ENCODE measurements at places on chromosomes 13 and 19. TPM values are rescaled to one million over a fixed set of nuclear protein-coding genes. Genes with fewer than 3 reads are reported as not detected.
A peak's percentile ranks its signal among the peaks of the same experiment; 100 is the strongest.

- no peak overlapping the region for H3K4me3 ChIP-seq
- peaks cover 16% of the 10 kb centered on the region for H3K4me1 ChIP-seq
- DNase-seq: no peak
- no peak overlapping the region for H3K27ac ChIP-seq
- H3K36me3 ChIP-seq: no peaks in the 10 kb centered on the region
These were observed 749 bp downstream of the GDF15 start for GRCh38 chr19:18386543-18387271.

DNA sequence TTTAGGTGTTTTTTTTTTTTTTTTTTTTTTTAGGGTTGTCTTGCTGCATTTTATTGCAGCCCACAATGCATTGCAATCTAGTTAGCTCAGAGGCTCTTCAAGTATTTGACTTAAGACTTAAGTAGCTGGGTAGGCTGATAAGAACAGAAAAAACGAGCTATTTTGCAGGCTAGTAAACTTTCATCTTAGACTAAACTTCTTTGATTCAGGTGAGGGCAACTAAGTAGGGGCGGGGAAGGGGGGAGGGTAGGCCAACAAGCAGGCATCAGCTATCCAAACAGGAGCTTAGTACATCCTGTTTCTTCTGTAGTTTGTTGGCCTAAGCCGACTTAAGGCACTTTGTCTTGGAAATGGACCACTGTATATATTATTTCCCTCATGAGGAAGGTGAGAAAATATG, 4.9 kb upstream of the TDRD3 start:
- no peak overlapping the region for H3K4me3 ChIP-seq
- no peaks in the 10 kb centered on the region for H3K36me3 ChIP-seq
- no peak overlapping the region for H3K27ac ChIP-seq
- H3K27me3 ChIP-seq: no peaks in the 10 kb centered on the region
- H3K4me1 ChIP-seq: no peaks in the 10 kb centered on the region

DNA sequence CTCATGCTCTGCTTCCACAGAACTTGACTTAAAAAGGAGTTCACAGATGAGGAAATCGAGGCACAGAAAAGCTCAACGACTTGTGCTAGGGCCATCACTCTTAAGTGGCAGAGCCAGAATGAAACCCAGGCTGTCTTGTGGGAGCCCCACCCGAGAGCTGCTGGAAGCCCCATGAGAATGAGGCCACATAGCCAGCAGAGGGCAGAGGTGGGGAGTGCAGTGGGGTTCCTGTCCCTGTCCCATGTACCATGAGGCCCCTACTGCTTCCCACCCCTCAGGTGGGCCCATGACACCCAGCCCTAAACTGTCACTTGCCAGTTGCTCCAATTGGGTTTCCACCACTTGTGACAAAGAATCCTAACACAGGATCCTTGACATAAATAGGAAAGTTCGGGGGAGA, 175.9 kb downstream of the IRS2 start:
- H3K36me3 ChIP-seq: no peaks in the 10 kb centered on the region
- H3K27ac ChIP-seq: no peak overlapping the region
- H3K27me3 ChIP-seq: peaks cover 12% of the 10 kb centered on the region
- H3K4me1 ChIP-seq: no peaks in the 10 kb centered on the region

DNA sequence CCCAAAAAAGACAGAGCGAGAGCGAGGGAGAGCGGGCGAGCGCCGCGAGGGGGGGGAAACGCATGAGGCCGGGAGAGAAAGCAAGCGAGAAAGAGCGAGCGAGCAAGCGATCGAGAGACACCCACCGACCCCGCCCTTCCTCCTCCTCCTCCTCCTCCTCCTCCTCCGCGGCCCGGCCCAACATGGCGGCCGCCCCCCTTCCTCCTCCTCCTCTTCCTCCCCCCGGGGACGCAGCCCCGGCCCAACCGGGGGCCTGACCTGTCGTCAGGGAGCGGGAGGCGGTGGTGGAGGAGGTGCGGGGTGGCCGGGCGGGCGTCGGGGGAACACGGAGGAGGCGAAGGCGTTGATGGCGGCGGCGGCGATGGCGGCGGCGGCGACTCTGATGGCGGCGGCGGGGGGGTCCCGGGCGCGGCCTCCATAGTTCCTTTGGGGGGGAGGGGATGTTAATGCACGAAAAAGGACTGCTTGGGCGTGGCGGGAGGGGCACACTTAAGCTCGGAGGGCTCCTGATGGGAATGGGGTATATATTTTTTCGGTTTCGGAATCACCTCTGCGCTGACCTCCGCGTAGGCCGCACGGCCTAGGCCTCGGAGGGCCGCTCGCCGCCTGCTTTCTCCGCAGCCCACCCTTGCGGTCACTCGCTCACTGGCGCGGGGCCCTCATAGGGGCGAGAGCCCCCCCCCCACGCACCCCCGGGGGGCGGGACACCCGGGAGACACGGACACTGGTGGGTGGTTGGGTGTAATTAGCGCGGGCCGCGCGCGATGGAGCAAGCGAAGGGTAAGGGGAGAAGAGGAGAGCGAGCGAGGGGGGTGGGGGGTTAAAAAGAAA, 1.2 kb downstream of the ZC3H4 start:
- H3K36me3 ChIP-seq: no peaks in the 10 kb centered on the region
- peak; percentile 92 for DNase-seq
- peak overlapping the region; percentile 99 for H3K27ac ChIP-seq

DNA sequence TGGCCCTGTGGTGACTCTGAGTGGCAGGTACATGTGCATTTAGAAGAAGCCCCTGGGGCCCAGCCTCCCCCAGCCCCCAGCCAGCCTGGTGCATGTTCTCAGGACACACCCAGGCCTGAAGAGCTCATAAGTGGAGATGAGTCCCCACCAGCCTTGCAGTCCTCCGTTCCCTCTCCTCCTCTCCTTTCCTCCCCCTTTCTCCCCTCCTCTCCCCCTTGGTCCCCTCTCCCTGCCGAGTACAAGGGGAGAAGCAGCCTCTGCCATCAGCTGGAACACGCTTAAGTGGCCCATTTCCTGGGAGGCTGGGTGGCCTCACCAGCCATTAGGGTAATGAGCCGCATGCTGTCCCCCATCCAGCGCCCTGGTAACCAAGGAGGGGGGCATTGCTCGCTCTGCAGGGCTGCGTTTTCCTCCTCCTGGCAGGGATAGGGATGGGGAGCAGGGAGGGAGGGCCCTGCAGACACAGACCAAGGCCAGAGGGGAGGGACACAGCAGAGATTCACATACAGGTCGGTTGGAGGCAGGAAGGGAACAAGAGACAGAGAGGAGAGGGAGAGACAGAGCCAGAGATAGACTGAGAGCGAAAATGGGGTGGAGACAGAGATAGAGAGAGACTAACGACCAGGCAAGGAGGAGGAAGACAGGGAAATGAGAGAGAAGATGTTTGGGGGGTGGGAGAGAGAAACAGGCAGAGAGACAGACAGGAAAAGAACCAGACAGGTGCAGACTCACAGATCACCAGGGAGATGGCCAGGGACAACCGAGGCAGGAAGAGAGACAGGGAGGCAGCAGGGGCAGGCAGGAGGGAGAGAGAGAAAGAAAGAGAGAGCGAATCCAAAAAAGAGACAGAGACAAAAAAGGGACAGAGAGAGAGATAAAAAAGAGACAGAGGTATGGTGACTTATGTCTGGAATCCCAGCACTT, 19.3 kb upstream of the DPP9 start:
- H3K27me3 ChIP-seq: no peaks in the 10 kb centered on the region
- no peak overlapping the region for H3K27ac ChIP-seq
- no peak for DNase-seq
- H3K4me1 ChIP-seq: peaks cover 4% of the 10 kb centered on the region

- H3K4me1 ChIP-seq: no peaks in the 10 kb centered on the region
- no peak overlapping the region for H3K27ac ChIP-seq
- H3K27me3 ChIP-seq: no peaks in the 10 kb centered on the region
These were observed 63.1 kb downstream of the ZNF100 start for GRCh38 chr19:21704320-21704719.

GRCh38 chr19:40974633-40975037, 16.4 kb upstream of the CYP2B6 start:
- H3K4me1 ChIP-seq: no peaks in the 10 kb centered on the region
- peak; percentile 39 for DNase-seq
- H3K27ac ChIP-seq: no peak overlapping the region
- H3K4me3 ChIP-seq: no peak overlapping the region
- peaks cover 46% of the 10 kb centered on the region for H3K27me3 ChIP-seq

DNA sequence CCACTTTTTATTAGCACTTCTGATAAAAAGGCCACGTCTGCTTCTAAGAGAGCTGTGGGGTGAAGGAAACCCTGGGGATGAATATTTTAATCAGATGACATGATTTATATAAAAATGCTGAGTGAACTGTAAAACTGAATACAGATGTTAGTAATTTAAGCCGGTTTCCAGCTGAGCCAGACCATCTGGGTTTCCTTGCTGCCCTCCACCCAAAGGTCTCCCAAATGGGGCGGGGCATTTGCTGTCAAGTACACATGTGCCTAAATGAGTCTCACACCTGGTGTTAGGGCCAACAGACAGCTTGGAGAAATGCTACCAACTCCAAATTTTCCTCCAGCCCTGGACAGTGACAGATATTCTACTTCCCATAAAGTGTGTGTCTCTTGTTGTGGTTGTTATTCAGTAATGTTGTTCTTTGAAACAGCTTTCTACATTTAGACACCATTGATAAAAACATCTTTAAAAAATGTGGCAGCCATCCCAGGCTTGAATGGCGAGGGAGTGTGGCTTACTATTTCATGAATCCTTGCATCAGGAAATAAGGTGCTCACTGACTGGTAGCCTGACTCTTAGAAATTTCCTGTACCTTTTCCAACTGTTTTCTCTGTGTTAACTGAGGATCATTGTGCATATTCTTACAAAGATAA, 350.4 kb downstream of the MTUS2 start:
- no peaks in the 10 kb centered on the region for H3K27me3 ChIP-seq
- no peak overlapping the region for H3K27ac ChIP-seq
- no peak overlapping the region for H3K4me3 ChIP-seq
- no peaks in the 10 kb centered on the region for H3K4me1 ChIP-seq

GRCh38 chr13:67645874-67646467, 415.8 kb upstream of the PCDH9 start:
- no peak overlapping the region for H3K27ac ChIP-seq
- no peaks in the 10 kb centered on the region for H3K36me3 ChIP-seq
- H3K4me3 ChIP-seq: no peak overlapping the region
- H3K27me3 ChIP-seq: no peaks in the 10 kb centered on the region
- no peaks in the 10 kb centered on the region for H3K4me1 ChIP-seq

GRCh38 chr19:23222998-23223652, 27.1 kb downstream of the ZNF724 start:
- no peaks in the 10 kb centered on the region for H3K4me1 ChIP-seq
- no peak for DNase-seq
- H3K4me3 ChIP-seq: no peak overlapping the region
- no peak overlapping the region for H3K27ac ChIP-seq

- H3K27me3 ChIP-seq: peaks cover 4% of the 10 kb centered on the region
- peaks cover 16% of the 10 kb centered on the region for H3K4me1 ChIP-seq
- no peak overlapping the region for H3K4me3 ChIP-seq
These were observed 11.7 kb downstream of the PRR36 start for GRCh38 chr19:7862413-7862951.

DNA sequence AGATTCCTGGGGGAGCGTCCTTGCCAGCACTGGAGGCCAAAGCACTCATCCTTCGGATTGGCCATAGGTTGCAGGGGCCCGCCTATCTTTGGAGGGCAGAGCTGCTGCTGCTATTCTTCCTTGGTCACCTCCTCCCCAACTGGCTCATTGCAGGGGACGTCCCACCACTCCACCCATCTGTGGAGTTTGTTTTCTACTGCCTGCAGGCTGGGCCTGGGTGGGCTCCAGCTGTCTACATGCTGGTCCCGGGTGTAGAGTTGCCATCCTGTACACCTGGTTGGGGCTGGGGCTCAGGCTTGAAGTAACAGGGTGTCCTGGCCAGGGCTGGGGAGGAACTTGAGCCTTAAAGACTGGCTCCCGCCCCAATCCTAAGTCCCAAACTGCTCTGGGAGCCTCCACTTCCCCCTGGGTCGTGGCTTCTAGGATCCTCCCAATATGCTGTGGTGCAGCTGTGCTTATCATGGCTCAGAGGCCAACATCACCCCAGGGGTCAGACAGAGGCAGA, 2.1 kb downstream of the RNF225 start:
- H3K27ac ChIP-seq: no peak overlapping the region
- no peak for DNase-seq

DNA sequence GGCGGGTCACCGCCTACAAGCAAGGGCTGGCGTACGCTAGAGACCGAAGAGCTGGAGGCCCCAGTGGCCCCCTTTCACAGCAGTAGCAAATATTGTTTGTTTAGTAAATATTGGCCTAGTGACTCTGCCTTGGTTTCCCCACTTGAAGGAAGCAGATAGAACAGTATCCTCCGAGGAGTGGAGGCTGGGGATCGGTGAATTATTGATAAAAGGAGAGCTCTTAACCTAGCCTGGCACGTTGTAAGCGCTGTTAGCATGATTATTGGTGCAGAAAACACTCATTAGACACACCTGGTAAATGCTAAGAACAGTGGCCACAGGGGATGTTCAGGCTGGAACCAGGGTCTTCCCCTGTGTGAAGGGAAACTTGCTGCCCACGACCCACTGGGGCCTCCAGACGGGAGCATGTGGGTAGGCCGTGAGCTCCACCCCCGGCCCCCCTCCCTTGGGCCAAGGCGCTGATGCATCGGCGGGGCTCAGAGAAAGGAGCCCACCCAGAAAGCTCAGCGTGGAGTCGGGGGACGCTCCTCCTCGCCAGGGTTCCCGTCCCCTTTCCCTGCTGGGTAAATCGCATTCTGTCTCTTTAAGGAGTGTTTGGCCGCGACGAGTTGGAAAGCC, 2.3 kb downstream of the IER2 start:
- H3K27me3 ChIP-seq: no peaks in the 10 kb centered on the region
- H3K36me3 ChIP-seq: no peaks in the 10 kb centered on the region
- peak overlapping the region; percentile 64 for H3K4me3 ChIP-seq
- H3K27ac ChIP-seq: peak overlapping the region; percentile 100
- peaks cover 39% of the 10 kb centered on the region for H3K4me1 ChIP-seq
- DNase-seq: no peak

DNA sequence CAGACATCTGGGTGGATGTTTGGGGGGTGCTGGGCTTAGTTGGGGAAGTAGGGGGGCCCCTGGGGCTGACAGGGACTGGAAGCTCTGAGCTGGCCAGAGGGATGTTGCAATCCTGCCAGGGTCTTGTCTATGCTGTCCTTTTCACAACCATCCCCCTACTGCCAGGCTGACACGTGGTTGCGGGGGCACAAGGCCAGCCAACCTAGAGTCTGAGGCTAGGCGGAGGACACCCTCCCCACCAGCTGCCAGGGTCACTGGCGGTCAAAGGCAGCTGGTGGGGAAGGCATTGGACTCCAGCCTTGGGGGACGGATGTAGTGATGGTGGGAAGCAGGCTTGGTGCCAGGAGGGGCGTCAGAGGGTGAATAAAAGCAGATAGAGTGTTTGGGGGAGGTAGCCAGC, 1.6 kb upstream of the APOC1 start:
- no peak overlapping the region for H3K4me3 ChIP-seq
- no peaks in the 10 kb centered on the region for H3K36me3 ChIP-seq
- DNase-seq: no peak
- peaks cover 13% of the 10 kb centered on the region for H3K4me1 ChIP-seq
- no peaks in the 10 kb centered on the region for H3K27me3 ChIP-seq
- no peak overlapping the region for H3K27ac ChIP-seq

The PAF1 gene
- 37.4 TPM for total RNA-seq

The LYPD5 gene
- 1.4 TPM for total RNA-seq

The EDDM13 gene
- not detected for total RNA-seq

The KLK4 gene
- not detected for total RNA-seq

The NLRP9 gene
- not detected for total RNA-seq

The LGALS14 gene
- total RNA-seq: not detected

The TJP3 gene
- total RNA-seq: not detected
